Stimulated activated CD8-positive, alpha-beta memory T cell treated with anti-CD3 and anti-CD28 coated beads, Interleukin-4, amount 100 ng/mL, for 1 hour (primary cell): ENCODE measurements at places on chromosomes 2 and 18.

- DNase-seq, result no peak
Observed at GRCh38 chr2:227848146-227848545, 23.3 kb upstream of the DAW1 start.

- DNase-seq, result no peak
Observed at GRCh38 chr2:191846515-191847476, at the start of gene CAVIN2. Gene CAVIN2 (minus strand): TSS chr2:191847088. CDS start chr2:191846925, 163 bp downstream.

DNA sequence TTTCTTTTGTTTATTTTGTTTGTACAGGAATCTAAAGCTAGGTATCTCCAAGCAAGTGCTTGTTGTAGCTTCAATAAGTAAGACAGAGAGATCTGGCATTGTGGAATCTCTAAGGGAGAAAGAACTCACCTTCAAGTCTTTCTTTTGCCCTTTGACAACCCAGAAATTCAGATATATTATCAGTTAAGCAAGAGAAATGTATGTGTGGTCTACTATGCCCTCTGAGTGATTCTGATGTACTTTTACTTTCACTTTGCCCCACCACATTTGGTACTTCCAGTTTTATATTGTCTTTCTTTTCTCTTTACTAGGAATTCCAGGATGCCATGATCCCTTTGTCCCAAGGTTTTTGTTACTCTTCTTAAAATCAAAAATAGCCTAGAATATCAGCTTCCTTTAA lies 259.6 kb upstream of the PIK3C3 start:
- no peak for DNase-seq

DNA sequence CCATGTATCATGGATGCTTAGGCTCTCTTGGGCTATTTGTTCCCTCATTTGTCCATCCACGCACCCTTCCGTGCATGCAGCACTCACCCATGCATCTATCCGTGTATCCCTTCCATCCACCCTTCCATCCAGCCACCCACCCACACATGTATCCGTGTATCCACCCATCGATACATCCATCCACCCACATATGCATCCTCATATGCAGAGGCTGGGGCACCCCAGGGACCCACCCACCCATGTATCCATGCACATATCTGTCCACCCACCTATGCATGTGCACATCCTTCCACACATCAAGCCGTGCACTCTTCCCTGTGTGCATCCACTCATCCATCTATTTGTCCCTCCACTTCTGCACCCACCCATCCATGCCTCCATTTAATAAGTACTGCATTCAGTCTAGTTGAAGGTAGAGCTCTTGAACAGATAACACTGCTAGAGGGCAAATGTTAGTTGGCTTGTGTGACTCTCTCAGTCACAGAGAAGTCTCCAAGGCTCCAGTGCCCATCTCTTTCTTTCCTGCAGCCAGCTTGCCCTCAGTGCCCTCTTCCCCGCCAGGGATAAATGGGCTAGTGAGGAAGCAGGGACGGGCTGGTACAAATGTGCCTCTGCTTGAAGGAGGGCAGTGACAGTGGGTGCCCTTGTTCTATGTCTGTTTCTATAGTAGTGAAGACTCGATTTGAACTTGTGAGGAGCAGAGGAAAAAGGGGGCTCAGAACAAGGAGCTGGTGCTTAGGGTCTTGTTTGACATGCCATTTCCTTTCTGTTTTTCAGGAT lies 61.5 kb downstream of the EMILIN2 start:
- DNase-seq, result no peak

DNA sequence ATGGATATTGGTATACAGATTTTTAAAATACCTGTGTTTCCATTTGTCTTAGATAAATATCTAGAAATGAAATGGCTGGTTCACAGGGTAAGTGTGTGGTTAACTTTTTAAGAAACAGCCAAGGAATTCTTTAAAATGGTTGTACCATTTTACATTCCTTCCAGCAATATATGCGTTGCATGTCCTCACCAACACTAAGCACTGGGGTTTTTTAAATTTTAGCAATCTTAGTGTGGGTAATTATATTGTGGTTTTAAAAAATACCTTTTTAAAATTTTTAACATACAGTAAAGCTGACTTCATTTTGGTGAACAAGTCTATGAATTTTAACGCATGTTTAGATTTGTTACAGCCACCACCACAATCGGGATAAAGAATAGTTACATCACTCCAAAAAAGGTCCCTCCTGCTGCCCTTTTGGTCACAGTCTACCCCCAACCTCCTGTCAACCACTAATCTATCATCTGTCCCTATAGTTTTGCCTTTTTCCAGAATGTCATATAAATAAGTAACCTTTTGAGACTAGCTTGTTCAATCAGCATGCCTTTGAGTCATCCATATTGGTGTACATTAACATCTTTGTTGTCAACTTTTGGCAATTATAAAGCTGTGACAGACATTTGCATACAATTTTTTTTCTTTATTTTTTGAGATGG lies 128.1 kb upstream of the MSTN start:
- DNase-seq, result no peak

DNA sequence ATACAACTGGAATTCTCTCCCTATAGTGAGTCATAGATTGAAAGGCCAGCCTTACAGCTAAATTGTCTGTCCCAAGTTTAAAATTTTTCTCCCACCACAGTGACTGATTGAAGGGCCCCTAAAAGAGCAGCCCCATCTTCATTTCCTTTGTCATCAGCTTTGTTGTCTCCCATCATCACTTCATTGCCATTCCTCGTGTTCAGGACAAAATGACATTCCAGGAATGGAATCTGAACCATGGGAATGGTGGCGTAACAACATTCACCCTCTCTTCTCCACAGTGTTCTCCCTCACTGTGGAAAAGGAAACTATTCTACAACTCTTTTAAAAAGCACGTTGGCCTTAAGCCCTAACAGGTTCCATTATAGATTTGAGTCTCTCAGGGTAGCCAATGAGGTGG lies 52.1 kb downstream of the PSTPIP2 start:
- DNase-seq, result no peak

- no peak for DNase-seq
Observed at GRCh38 chr2:235928751-235929370, 239.3 kb downstream of the GBX2 start.

DNA sequence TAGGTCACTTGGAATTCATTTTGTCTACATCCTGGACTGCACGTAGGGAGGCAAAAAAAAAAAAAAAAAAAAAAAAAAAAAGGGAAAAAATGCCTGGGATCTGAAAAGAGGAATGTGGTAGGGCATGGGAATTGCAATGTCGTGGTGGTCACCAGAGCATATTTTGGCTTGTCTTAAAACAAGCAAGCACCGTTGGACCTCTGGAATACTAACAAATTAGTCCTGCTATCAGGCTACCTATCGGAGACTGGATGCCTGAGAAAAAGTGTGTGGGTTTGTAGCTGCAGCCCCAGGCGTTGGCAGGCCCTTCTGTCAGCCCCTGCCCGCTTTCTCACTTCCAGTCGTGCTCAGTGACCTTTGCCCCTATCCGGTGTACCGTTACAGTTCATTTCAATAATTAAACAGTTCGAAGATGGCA lies 588.5 kb upstream of the ZEB2 start:
- DNase-seq, result no peak

- DNase-seq, result no peak
Observed at GRCh38 chr2:133377599-133377998, 190.7 kb downstream of the NCKAP5 start.

DNA sequence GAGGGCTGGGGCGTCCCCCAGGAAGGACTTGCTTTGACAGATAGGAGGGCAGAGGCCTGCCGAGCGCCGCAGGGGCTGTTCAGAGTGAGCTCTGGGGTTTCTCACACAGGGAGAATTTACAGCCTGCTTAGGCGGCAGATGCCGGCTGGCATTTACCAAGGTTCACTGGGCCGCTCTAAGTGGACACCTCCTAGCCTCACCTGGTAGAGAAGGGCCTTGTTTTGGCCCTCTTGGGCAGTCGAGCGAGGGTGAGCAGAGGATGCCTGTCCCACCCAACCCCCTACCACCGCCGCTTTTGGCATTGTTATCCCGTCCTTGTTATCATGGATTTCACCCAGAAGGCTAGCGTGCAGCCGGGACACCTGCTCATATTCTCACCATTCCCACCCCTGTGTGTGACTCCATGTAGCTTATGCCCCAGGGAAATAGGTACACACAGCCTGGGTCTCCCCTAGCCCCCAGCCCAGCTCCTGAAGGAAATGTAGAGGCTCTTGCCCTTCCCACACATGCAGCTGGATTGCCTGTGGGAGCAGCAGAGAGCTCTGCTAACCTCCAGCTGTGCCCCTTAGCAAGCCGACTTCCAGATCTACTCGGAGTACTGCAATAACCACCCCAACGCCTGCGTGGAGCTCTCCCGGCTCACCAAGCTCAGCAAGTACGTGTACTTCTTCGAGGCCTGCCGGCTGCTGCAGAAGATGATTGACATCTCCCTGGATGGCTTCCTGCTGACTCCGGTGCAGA lies 52.4 kb downstream of the FAM168B start:
- no peak for DNase-seq

DNA sequence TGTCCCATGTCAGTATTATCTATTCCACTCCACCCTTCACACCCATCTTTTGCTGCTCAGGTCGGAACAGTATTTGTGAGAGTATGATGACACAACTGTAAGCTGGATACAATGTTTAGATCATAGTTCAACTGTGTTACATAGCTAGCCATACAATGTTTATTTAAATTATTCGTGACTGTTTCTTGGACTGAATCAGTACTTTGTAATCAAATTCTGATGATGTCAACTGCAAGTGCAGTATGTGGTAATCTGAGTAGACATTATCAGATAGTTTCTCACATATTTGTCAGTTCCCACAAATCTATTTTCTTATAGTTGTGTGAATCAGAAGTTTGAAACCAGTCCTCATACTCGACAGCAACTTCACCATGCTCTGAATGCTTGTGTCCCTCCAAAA lies 177.6 kb downstream of the ZNF407 start:
- no peak for DNase-seq

GRCh38 chr18:65822826-65823225 lies 72.0 kb downstream of the CDH7 start:
- DNase-seq, result no peak

GRCh38 chr2:86176597-86176996 lies 18.7 kb downstream of the IMMT start:
- DNase-seq, result no peak

- no peak for DNase-seq
Observed at GRCh38 chr2:101781791-101782426, 84.4 kb downstream of the MAP4K4 start.

DNA sequence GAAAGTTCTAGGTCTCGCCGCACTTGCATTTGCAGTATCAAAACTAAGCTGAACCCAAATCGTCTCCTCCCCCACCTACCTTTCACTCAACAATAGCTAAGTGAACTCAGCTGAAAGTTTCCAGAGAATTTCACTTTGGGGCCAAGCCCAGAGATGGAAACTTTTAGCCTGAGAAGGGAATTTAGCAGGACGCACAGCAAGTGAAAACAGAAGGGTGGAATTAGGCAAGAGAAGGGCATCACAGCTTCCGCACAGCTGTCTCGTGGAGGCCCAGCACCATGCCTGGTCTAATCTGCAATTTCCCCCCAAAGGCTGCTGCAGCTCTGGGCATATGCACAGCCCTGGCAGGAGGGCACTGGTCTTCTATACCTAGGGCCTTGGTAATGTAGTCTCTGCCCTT lies 262.0 kb downstream of the TNS1 start:
- no peak for DNase-seq

DNA sequence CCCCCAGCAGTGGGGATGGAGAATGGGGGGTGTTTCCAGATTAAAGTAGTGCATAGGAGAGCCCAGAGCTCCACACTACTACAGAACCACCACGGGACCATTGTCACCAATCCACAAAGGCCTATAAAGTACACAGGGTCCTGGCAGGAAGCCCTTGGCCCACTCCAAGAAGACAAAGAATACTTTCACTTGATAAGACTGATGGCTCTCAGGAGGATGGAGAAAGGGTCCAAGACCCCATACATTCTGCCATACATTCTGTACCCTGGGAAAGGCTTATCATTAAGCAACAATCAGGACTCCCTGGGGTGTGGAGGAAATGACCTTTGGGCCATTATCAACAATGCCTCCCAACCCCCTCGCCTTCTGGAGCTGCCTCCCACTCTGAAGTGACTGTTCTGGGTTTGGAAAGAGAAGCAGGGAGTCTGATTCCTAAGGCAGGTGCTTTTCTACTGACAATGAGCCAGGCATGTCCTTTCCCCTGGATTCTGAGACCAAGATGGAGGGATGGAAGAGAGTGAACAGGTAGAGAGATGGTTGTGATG lies 85.4 kb downstream of the XDH start:
- no peak for DNase-seq

GRCh38 chr2:84723831-84724230 lies 157.1 kb downstream of the TRABD2A start:
- DNase-seq, result no peak

DNA sequence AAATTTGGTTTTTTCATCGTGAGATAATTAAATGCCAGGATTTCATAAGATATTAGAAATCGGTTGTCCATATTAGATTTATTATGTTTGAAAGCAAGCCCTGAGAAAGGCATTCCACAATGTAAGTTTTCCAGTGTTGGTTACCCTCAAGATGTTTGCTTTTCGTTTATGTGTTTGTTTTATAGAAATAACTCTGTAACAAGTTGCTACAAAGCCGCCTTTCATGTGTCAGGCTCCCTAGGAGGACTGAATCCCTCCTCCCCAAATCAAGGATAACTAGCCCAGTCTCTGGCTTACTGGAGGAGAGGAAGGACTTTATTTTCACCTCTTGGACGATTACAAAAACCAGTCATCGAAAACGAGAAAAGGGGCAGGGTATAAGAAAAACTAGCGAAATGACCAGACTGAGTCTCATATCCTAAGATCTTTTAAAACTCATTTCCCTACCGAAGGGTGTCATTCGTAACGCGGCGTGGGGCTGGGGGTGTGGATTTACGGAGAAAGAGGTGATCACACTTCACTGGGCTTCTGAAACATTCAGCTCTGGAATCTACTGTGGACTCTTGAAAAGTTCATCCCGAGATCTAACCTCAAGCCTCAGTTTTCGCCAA lies 1.0 kb upstream of the PEX13 start:
- DNase-seq, result no peak

DNA sequence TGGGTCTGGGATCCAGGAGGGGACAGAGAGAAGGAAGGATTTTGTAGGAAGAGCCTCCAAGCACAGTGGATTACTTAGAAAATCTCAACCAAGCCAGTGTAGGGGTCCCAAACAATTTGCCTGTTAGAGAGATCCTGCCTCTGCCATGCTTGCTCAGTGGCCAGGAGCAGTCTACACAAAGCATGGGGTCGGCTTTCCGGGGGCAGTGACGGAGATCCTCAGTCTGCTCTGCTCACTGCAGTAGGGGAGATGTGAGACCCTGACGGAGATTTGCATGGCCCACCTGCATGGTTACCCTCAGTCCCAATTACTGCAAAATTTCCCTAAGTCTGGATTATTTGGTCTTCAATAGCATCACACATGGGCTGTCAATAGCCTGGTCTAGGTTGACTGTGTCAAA lies 385.2 kb downstream of the CMPK2 start:
- no peak for DNase-seq

- DNase-seq, result no peak
Observed at GRCh38 chr18:62809900-62810299, 94.6 kb downstream of the PHLPP1 start.

DNA sequence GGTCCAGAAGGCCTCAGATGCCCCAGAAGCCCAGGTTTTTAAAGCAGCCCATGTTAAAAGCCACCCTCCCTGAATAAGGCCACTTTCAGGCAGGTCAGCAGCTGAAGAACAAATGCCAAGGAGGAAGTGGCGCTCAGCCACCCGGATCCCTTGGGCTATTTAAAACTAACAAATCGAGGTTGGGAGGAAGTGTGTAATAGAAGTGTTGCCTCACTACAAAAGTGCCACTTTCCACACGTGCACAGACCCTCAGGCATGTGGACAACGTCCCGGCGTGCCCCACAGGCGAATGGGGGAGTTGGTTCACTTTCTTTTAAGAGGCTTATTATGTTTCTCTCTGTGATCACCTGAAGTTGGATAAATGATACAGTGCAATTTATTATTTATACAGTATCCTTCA lies 173.8 kb upstream of the SALL3 start:
- DNase-seq, result no peak

GRCh38 chr2:185833864-185834263 lies 95.3 kb downstream of the FSIP2 start:
- DNase-seq, result no peak
